SIG-M5 (cell line): ENCODE measurements at places on chromosomes 6 and 20.

DNA sequence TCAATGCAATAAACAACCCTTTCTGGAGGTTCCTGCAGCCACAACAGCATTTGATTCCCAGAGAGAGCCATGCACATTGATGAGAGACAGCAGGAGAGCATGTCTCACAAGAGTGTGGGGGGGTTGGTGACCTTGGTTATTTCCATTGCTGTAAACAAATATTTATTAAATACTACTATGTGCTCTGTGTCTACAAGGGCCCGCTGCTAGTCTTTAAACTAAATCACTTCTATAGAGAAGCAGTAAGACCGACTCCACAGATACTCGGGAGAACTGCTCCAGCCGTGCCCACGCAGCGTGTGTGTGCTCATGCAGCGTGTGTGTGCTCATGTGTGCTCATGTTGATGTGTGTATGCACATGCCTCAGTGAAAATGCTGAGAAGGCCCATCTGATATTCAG is 82.7 kb upstream of the TRAF3IP2 start:
- DNase-seq = no peak

GRCh38 chr6:14501240-14501639 is 383.7 kb downstream of the CD83 start:
- no peak for DNase-seq

DNA sequence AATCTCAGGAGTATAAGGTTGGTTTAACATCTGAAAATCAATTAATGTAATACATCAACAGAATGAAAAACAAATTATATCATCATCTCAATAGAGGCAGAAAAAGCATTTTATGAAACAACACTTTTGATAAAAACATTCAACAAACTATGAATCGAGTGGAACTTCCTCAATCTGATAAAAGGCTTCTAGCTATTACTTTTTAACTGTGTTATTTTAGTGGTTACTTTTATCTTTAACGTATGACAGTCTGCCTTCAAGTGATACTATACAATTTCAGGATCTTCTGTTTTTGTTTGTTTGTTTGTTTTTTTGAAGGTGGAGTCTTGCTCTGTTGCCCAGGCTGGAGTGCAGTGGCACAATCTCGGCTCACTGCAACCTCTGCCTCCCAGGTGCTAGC is 73.7 kb downstream of the ZFAND3 start:
- no peak for DNase-seq

DNA sequence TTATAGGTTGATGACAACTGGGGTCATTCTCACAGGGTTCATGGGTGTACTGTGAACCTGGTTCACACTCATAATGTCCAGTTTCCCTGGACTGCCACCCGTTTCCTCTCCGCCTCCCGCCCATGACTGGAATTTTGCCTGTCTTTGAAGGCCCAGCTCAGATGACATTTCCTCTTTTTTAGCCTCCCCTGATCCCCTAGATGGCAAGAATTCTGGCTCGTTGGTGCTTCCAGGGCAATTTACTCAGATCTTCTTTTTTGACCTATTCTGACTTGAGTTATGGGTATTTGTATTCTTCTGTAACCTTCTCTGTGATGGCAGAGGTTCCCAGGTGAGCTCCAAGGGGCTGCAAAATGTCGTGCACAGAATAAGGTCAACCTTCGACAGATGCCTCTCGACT is 5.7 kb upstream of the CITED2 start:
- no peak for DNase-seq

DNA sequence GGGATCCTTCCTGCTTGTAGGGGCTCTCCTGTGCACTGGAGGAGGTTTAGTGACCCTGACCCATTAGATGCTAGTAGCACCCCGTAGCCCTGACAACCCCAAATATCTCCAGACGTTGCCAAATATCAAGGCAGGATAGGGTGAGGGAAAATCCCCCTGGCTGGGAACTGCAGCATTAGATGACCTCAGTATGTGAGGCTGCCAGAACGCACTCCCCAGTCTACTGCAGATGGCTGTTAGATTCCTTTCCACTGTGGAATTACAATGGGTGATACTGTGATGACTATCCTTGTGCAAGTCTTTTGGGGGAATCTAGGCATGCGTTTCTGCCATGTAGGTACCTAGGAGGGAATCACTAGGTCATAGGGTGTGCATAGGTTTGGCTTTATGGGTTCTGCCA is 226.3 kb upstream of the KCNG1 start:
- DNase-seq = no peak

DNA sequence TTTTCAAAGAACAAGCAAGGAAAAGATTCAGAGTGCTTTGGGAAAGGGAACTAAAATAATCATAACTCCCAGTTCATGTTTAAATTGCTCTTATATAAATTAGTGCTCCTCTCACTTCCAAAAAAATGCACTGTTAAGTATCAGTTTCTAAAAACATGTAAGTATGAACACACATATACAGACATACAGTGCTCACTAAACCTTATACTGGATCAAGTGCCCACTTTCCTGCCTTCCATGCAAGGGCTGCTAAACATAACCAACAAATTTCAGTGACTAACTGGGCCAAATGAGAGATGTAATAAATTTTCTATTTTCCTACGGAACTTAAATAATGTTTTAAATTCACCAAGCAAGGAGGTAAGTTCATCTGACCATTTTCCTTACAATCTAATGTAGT is 6.4 kb downstream of the TFAP2A start:
- DNase-seq = no peak

- no peak for DNase-seq
Measured at GRCh38 chr6:14758421-14759081, 487.3 kb upstream of the JARID2 start.

GRCh38 chr6:132730560-132730959 is 16.7 kb upstream of the VNN1 start:
- DNase-seq = no peak
